Activated gamma-delta T cell (primary cell): ENCODE measurements at places on chromosomes 12 and 14.

DNA sequence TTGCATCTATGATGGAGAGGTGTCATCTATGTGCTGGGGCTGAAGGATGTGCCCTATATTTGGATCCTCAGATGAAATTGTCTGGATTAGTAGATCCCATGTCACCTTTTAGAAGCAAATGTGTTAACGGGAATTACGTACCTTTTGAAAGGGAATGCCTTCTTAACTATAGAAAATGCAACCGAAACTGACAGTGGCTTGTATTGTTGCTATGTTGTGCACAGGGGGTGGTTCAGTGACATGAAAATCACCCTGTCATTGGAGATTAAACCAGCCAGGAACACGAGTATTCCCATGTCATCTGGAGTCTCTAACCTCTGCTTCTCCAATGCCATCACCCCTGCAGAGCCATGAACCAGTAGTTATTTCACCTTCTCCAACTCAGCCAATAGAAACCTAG, 110.2 kb downstream of the METTL25 start:
- no peak for DNase-seq

DNA sequence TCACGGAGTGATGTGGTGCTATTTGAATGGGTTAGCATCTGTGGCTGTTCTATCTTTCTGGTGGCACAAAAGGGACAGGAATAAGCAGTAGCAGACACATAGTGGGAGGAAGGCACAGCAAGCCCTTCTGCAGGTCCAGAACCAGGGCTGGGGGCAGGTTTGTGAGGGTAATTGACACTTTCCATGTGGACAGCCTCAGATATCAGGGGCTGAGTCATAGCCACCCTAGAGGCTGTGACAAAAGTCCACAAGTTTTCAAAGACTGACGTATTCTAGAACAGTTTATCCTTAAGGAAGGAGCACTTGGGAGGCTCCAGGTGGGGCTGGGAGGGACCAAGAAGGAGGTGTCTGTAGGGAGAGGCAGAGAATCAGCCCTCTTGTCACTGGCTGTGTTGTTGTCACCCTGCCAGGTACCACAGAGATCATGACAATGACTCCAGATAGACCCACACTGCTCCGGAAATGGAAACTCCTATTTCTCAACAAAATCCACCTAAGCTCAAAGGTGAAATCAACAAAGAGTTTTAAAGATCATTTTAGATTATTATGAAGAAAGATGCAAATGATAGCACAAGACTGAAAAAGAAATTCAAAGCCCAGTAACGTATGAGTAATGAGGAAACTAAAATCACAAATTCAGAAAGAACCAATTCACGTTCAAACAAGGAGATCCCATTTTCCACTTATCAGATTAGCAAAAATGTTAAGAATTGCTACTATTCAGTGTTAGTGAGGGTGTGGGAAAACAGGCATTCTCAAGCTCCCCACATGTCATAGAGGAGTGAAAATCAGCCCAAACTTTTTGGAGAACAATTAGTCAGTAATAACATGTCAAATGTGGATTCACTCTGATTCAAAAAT, 48.3 kb downstream of the NFKBIA start:
- DNase-seq: no peak

DNA sequence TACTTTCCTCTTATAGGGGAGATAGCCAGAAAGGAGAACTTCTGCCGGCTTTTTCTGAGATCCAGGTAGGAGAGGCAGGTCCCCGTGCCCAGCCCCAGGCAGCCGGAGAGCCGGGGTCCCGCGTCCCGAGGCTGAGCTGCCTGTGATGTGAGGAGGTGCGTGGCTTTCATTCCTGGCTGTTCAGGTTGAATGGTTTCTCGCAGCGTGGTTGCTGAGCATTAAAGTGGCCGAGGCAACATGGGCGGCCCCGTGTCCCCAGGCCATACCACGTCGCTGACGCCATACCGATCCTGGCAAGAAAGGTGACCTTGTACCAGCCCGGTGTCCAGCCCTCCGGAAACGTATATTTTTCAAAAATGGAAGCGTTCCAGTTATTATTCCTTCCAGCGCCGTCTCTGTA, 116.7 kb upstream of the MYL2 start:
- DNase-seq: no peak

- no peak for DNase-seq
Measured at GRCh38 chr12:45326358-45326975, 110.6 kb downstream of the ANO6 start.

DNA sequence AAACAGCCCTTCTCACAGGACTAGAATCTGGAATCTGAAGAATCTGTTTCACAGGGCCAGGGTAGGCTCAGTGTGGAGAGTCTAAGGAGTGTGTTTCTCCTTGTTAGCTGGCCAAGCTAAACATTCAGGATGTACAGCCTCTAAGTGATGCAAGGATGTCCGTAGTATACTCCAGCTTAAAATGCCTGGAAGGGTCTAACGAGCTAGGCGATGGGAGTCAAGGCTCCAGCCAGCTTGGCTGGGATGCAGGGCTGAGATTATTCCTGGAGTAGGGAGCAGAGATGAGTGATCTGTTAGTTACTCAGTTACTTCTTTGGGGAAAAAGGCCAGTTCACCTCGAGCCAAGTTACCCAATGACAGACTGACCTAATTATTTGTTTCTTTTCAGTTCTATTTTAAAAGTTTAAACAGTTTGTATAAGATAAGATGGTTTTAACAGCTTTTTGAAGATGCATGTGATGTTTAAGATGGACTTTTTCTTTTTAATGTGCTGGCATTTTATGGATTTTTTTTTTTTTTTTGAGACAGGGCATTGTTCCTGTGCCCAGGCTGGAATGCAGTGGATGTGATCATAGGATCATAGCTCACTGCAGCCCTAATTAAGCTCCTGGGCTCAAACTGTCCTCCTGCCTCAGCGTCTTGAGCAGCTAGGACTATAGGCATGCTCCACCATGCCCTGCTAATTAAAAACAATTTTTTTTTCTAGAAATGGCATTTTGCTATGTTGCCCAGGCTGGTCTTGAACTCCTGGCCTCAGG, 41.1 kb downstream of the SYNE2 start:
- no peak for DNase-seq

GRCh38 chr14:31084385-31084784, 58.2 kb upstream of the STRN3 start:
- no peak for DNase-seq

GRCh38 chr14:69505338-69506240, 21.1 kb downstream of the PLEKHD1 start:
- no peak for DNase-seq

- no peak for DNase-seq
Measured at GRCh38 chr12:102602521-102602920, 122.2 kb upstream of the IGF1 start.

DNA sequence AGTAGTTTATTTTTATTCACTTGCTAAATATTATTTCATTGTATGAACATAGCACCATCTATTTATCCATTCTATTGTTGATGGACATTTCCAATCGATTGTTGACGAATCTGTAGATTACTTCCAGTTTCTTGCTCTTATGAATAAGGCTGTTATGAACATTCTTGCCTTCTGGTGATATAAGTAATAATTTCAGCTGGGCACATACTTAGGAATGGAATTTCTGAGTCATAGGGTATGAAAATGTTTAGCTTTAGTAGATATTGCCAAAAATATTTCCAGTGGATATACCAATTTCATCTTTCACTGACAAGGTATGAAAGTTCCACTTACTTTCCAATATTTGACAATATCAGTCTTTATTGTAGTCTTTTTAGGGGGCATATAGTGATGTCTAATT, 468.5 kb downstream of the ETNK1 start:
- no peak for DNase-seq

- no peak for DNase-seq
Measured at GRCh38 chr14:76267322-76268046, 108.5 kb upstream of the ESRRB start.

GRCh38 chr12:25929142-25929541, 29.3 kb upstream of the RASSF8 start:
- no peak for DNase-seq

DNA sequence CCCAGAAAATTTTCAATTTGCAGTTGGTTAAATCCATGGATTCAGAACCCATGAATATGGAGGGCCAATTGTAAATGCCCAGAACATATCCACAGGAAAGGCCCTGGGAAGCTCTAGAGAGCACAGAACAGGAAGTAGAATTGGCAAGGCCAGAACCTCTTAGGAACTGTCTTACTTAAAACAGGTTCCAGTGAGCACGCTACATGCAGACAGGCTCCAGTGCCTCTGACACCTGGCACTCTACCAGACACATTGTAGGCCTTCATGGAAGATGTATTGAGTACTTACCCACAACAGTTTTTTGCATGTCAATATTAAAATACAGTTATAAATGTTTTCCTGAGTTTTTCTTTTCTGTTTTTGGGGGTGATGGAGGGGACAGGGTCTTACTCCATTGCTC, 188.2 kb upstream of the FRMD6 start:
- DNase-seq: no peak

DNA sequence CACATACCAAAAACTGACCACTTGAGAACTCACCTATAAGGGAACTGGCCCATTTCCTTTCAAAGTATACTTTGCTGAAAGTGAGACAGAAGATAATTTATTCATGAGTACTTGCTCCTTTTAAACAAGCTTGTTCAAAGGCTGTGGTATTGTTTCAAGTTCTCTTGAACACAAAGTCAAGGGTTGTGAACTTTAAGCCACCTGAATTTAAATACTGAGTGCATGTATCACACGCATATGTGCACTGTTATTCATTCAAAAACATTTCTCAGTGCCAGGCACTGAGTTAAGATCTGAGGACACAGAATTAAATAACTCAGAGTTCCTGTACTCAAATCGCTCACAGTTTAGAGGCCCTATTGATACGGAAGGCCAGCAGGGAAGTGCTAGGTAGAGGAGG, 19.1 kb upstream of the LDHB start:
- no peak for DNase-seq

GRCh38 chr12:49795654-49796105, 32.5 kb downstream of the NCKAP5L start:
- no peak for DNase-seq

DNA sequence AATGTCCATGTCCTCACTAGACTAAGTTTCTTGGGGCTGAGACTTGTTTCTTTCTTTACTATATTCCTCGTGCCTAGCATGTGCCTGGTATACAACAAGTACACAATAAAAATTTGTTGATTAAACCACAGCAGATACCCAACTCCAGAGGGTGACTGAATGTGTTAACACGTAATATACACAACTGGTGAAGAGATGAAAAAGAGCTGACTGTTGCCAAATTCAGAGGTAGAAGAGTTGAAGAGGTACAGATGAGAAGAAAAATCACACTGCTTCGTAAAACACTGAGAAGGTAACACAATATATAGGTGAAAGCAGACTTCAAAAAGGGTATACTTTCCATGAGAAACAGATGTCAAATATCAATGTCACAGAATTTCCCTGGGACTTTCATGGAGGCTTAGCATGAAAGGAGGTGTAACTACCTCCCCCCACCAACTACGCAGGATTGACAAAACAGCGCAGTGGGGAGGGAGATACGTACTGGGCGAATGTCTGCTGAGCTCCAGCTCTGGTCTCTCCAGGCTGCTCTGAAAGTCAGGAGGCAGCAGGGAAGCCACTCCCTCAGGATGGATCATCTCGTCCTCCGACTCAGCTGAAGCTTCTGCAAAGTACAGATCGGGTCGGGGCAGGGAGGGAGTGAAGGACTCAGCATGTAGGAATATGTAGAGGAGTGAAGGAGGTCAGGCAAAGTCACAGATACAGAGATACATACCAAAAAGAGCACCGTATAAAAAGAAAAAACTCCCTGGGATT, 5.3 kb downstream of the ACIN1 start:
- DNase-seq: no peak

DNA sequence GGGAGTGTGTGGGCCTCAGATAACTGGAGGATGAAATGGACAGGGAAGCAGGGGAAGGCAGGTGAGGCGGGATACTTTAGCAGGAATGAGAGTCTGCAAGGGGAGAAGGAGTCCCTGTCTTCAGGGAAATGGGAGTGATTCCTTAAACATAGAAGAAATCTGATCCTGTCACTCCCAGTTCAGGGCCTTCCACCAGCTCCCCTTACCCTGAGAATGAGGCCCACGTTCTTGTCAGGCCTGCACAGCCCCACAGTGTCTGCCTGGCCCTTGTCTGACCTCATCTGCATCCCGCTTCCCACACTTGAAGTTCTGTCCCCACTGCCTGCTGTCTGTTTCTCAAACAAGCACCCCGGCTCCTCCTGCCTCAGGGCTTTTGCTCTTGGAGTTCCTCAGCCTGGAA, 12.6 kb upstream of the LRP1-AS start:
- DNase-seq: no peak
